D721Med (cell line): ENCODE measurements at places on chromosomes 4 and X.

DNA sequence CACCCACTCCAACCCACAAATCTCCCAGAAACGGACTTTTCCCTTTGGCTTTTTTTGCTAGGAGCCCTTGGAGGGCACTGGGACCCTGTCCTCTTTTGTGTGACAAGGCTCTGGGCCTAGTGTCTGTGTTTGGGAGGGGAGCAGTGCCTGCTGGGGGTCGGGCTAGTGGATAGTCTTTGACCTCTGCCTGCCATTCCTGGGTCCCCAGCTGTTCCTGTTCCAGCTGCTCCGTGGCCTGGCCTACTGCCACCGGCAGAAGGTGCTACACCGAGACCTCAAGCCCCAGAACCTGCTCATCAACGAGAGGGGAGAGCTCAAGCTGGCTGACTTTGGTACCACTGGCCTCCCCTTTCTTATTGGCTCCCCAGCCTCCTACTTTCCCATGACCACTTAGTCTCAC lies 6.7 kb upstream of the USP11 start:
- DNase-seq: no peak

DNA sequence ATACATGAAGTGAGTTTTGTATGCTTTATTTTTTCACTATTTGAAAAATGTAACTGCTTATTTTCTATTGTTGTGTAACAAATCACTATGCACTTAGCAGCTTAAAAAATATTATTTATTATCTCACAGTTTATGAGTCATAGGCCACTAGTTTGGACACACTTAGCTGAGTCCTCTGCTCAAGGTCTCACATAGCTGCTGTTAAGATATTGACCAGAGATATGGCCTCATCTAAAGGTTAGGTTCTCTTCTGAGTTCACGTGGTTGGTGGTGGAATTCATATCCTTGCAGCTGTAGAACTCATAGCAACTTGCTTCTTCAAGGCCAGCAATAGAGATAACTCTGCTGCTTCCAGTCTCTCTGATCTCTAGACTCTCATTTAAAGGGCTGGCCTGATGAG lies 534.4 kb downstream of the SPRY1 start:
- DNase-seq: no peak

GRCh38 chr4:128159967-128160366 lies 98.9 kb downstream of the LARP1B start:
- no peak for DNase-seq

- DNase-seq: no peak
These were observed 35.8 kb downstream of the SPANXD start for GRCh38 chrX:141662781-141663180.

GRCh38 chrX:20547611-20548051 lies 280.9 kb upstream of the RPS6KA3 start:
- DNase-seq: no peak

- DNase-seq: no peak
These were observed 28.7 kb downstream of the RAB28 start for GRCh38 chr4:13455411-13455810.

DNA sequence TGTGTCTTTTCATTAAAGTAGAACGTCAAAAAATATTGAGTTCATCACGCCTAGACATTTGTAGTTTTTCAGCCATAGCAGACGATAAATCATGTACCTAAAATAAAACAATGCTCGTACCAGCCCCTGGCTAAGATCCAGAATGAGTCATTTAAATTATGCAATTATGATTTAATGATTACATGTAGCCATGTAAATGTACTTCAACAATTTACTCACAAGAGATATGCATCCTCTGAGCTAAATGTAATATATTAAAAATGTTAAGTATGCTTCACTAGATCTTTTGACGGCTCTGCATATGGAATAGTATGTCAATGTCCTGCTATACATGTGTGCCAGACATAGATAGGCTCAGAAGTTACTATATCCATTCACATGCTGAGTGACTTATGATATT lies 1077.8 kb downstream of the ARAP2 start:
- no peak for DNase-seq

DNA sequence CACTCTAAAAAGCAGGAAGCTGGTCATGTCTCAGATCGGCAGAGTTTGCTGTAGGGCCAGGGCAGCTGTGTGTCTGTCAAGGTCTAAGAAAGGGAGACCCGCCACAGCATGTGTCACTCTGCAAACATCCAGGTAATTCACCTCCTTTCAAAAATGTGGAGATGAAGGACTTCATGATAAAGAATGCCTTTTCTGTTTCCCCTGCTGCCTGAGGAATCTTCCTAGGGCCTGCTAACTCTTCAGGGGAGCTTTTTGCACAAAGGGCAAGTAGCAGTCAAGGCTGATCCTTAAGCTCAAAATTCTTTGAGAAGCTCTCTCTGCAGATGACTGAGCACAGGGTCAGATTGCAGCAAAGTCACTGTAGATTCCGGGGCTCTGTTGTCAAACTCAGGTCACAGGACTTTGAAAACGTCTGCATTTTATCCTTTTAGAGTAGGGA lies 21.1 kb downstream of the RASL11B start:
- DNase-seq: no peak

- no peak for DNase-seq
These were observed 1329.5 kb upstream of the TENM3 start for GRCh38 chr4:180913750-180914149.

DNA sequence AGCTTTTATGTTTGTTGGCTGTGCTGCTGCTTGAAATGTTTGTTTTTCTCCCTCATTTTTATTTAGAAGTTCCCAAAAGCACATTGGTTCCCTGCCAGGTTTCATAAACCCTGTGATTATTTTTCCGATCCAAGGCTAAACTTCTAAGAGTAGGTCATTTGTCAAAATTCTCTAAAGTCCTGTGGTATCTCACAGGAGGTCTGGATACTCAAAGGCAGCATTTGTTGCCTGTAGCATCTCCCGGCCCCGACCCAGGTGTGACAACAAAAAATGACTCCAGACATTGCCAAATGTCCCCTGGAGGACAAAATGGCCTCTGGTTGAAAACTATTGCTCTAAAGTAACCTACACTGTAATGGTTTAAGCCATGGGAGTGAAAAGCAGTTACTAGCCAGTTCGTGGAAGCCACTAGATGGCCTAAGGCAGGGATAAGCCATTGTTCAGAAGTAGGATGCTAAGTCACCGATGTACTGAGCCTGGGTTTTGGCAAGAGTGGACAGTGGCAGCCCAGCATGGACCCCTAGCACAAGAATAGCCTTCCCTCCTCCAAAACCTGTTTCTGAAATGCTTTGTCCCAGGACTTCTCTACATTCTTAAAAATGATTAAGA lies 256.1 kb downstream of the THOC2 start:
- no peak for DNase-seq
